ENCODE measurements at places on chromosomes 2 and 18. TPM values are rescaled to one million over a fixed set of nuclear protein-coding genes. Genes with fewer than 3 reads are reported as not detected.

Gene EPB41L3
- total RNA-seq = 0.41 TPM

Gene LAMA1
- total RNA-seq = 0.13 TPM

Gene PDIA6
- 350 TPM for total RNA-seq

Gene DOK6
- total RNA-seq = not detected

Gene SPIRE1
- total RNA-seq = 19.6 TPM

Gene MROH2A
- 0.22 TPM for total RNA-seq

Gene IHH
- total RNA-seq = 0.50 TPM

Gene MAB21L4
- 0.29 TPM for total RNA-seq

Gene GRB14
- total RNA-seq = 5.0 TPM

Gene SERPINB13
- total RNA-seq = not detected

Gene LBX2
- total RNA-seq = 2.7 TPM

Gene CHRND
- 0.09 TPM for total RNA-seq

Gene RAD51AP2
- not detected for total RNA-seq

Gene PTPN2
- total RNA-seq = 20.3 TPM

Gene SERPINB3
- 0.06 TPM for total RNA-seq

Gene OSGEPL1
- 4.7 TPM for total RNA-seq

Gene FER1L5
- not detected for total RNA-seq

Gene C2orf72
- total RNA-seq = 7.8 TPM

Gene RSAD2
- total RNA-seq = 0.19 TPM

Gene ASTL
- not detected for total RNA-seq

Gene C2orf81
- 3.6 TPM for total RNA-seq

Gene DUSP2
- total RNA-seq = 0.32 TPM

Gene LRRTM4
- not detected for total RNA-seq

Gene CNTNAP5
- not detected for total RNA-seq

Gene CEBPZ
- 68.5 TPM for total RNA-seq

Gene SCG2
- 1.4 TPM for total RNA-seq

Gene PLCD4
- total RNA-seq = 0.14 TPM

Gene GRHL1
- 1.5 TPM for total RNA-seq

Gene SNTG2
- total RNA-seq = not detected

Measured in A549 treated with dexamethasone at 1 μM for 4 hours (cell line).